Cardiac septum (tissue), 1 donor: ENCODE measurements at places on chromosomes 4 and X.

- no peak for DNase-seq
Observed at GRCh38 chr4:162011089-162011488, 152.7 kb downstream of the FSTL5 start.

- no peak for DNase-seq
Observed at GRCh38 chr4:56655209-56655626, 25.9 kb downstream of the HOPX start.

DNA sequence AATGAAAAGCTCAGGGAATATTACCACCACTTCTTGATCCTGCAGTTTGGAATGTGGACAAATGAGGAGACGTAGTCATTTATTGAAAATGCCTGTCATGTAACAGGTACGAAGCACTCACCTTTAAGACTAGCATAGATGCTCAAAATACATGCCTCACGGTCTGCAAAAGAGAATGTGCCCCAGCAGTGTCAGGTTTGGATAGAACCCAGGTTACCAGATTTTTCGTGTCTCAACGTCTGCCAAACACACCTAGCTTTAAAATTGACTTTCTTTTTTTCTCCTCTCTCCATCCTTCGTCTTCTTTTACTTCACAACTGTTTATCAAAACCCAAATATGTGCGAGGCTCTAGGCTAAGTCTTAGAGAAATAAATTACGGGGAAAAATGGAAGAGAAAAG, 606.8 kb upstream of the ATOH1 start:
- no peak for DNase-seq

GRCh38 chrX:121050781-121051180, 3.4 kb downstream of the GLUD2 start:
- DNase-seq: no peak

- DNase-seq: no peak
Observed at GRCh38 chr4:13860126-13860525, 232.6 kb upstream of the BOD1L1 start.

DNA sequence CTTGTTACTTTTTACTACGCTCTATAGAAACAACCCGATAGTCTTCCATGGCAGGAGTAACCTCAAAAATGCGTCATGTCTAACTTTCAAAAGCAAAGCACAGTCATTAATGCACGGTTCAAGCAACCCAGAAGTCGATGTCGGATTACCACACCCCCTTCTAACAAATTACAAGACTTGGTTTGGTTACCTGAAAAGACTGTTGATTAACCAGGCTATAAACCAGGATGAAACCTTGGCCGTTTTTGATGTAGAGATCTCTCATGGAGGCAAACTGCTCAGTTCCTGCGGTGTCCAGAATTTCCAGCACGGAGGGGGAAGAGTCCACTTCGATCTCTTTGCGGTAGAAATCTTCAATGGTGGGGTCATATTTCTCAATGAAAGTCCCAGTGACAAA, 2.4 kb downstream of the RAP2C start:
- DNase-seq: no peak

- DNase-seq: no peak
Observed at GRCh38 chr4:166903408-166903807, 330.9 kb downstream of the SPOCK3 start.

GRCh38 chr4:35939751-35940150, 304.6 kb downstream of the ARAP2 start:
- DNase-seq: no peak
